NCI-H446 treated with DMSO at 0.1 percent for 48 hours (cell line): ENCODE measurements at places on chromosomes 4 and X.

GRCh38 chr4:972651-973424 lies 531 bp downstream of the DGKQ start:
- no peak for DNase-seq

GRCh38 chr4:110849461-110849860 lies 226.6 kb upstream of the PITX2 start:
- no peak for DNase-seq

GRCh38 chrX:85996555-85996954 lies 50.8 kb downstream of the CHM start:
- no peak for DNase-seq

DNA sequence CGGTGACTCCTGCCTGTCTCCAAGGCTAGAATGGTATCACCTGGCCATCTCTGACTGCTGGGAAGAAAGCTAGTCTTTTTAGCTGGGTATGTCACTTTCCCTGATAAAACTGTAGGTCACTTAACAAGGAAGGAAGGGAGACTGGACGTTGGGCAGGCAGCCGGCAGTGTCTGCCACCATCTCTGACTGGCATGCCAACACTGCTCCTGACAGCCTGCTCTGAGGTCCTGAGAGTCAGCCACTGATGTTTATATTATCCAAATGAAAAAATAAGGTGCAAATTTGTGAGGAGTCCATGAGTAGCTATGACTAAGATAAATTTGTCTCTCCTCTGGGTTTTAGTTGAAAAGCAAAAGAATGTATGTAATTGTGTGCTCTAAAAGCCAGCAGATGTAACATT lies 77.2 kb downstream of the SNX25 start:
- no peak for DNase-seq

DNA sequence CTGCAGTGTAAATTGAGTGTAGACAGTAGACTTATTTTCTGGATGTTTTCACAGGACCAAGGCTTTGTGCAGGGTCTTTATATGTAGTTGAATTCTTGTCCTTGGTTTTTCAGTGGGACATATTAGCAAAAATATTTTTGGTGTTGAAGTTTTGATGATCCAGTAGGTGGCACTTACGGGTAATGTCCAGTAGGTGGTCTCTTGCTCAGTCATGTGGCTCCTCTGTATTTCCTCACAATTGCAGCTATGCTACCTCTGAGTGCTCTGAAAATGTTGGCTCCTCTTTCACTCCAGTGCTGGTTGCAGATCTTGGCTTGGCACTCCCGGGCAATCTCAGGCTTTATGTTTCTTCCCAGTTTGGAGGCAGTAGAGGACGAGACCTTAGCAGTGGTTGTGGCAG lies 419.8 kb upstream of the AMOT start:
- DNase-seq: no peak

- peak; percentile 64 for DNase-seq
Observed at GRCh38 chr4:79723507-79723906, 315.5 kb upstream of the GK2 start.

DNA sequence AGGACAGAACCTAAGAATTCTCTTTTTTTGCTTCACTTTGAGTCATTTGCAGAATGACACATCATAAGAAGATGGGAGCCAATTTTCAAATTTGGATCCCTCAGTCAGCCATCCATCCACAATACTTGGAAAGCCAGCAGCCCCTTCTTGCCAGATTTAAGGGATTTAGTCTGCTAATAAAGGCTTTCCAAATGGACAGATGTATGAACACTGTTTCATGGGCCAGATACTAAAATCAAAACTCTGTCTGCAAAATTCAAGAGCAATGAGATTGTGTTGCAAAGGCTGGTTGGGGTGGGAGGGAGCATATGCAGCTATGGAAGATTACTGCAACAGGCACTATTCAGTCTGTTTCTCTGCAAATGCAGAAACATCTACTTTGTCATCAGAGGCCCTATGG lies 37.7 kb upstream of the KCNIP4 start:
- DNase-seq: peak; percentile 13

- no peak for DNase-seq
Observed at GRCh38 chr4:2302387-2303119, 40.6 kb upstream of the MXD4 start.

DNA sequence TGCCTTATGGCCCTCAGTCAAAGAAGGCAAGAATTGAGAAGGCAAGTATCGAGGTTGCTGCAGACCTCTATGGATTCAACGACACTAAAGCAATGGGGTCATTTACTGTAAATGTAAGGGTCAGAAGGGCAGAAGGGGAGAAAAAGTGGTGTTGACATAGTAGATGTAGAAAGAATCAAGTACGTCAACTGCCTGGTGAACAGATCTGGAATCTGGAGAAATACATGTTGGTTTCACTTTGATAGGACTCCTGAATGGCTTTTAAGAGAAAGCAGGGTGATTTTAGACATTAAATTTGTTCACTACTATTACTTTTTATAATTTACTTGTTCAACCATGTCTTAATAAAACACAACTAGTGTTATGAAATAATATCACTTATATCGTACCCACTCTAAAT lies 81.3 kb upstream of the FSTL5 start:
- no peak for DNase-seq

GRCh38 chrX:130351567-130351966 lies 11.8 kb downstream of the SLC25A14 start:
- DNase-seq: no peak

GRCh38 chrX:153674219-153674851 lies 722 bp upstream of the PNCK start:
- no peak for DNase-seq

- DNase-seq: no peak
Observed at GRCh38 chr4:124253080-124253479, 459.5 kb downstream of the ANKRD50 start.

DNA sequence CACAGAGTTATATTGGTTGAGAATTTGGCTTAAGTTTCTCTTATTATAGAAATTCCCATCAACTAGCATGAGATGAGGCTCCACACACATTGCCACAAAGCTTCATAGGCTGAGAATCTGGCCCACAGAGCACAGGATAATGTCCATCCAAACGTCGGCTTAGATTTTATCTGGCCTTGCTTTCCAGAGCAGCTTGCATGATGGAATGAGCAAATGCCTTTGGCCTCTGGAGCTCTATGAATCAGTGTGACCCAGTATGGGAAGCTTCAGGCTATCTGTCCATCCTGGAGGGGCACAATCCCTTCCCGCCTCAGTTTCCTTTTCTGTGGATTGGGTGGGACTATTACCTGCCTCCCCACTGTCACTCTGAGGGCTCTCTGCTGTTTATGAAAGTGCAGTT lies 131.5 kb upstream of the NDP start:
- DNase-seq: no peak

DNA sequence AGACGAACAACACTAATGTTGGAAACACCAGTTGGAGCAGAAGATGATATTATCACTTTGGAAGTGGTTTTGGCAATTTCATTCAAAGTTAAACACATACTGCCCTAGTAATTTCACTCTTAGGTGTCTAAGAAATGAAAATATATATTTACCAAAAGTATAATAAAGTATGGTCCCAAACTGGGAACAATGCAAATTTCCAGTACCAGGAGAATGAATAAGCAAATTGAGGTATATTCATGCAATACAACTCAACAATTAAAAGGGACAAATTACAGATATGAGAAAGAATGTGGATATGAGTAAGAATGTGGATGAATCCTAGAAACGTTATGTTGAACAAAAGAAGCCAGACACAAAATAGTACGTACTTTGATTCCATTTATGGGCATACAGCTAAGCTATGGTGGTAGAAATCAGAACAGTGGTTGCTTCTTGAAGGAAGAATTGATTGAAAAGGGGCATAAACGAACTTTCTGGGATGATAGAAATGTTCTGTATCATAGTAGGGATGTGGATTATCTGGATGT lies 10.0 kb downstream of the ELMOD2 start:
- no peak for DNase-seq

DNA sequence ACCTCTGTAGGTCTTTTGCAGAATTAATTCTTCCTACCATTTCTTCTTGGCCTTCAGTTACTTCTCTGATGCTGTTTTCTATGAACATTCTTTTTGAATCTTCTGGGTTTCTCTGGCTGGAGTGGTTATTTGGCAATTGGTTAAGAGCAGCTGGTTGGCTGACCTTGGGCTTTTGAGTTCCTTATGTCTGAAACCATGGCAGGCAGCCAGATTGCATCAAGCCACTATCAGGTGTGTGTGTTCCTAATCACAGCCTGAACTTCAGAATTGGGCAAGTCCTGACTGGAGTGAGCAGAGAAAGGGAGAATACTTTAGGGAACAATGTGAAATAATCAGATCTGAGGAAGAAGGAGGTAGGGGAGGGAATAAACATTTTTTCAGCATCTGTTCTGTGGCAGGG lies 90.2 kb downstream of the ARHGAP10 start:
- peak; percentile 66 for DNase-seq

GRCh38 chrX:69262036-69262936 lies 97.0 kb upstream of the PJA1 start:
- no peak for DNase-seq

DNA sequence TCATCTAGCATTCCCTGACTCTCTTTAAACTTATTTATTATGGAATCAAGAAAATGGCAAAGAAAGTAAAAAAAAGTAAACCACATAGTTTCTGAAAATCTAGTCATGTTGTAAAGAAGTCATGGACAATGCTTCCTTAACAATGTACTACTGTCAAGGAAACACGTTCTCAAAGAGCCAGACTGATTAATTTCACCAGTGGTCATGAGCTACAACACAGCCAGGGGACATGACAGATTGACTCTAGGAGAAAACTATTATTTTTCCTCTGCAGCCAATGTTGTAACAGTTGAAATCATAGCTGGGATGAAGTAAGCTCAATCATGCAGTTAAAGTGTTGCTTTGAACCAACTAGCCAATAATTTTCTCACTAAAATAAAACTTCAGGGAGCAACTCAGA lies 109.2 kb downstream of the MAPK10 start:
- DNase-seq: no peak

DNA sequence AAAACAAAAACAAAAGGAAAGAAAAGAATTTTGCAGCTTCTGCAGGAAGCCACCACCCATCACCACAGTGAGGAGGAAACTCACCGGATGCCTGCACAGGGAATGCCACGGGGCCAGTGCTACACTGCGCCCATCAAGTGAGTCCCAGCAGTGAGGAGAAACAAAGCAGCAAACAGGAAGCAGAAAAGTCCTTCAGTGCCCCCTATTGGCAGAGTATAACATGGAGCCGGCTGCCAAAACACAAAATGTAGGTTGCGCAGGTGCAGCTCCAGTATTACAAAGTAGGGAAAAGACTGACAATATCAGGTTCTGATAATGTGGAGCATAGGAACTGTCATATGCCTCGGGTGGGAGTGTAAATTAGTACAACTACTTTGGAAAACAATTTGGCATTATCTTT lies 23.3 kb upstream of the SCML2 start:
- no peak for DNase-seq

GRCh38 chrX:71668248-71668595 lies 876 bp downstream of the LOC101059915 start:
- DNase-seq: no peak

GRCh38 chr4:17490575-17491059 lies 21.3 kb downstream of the QDPR start:
- DNase-seq: no peak

DNA sequence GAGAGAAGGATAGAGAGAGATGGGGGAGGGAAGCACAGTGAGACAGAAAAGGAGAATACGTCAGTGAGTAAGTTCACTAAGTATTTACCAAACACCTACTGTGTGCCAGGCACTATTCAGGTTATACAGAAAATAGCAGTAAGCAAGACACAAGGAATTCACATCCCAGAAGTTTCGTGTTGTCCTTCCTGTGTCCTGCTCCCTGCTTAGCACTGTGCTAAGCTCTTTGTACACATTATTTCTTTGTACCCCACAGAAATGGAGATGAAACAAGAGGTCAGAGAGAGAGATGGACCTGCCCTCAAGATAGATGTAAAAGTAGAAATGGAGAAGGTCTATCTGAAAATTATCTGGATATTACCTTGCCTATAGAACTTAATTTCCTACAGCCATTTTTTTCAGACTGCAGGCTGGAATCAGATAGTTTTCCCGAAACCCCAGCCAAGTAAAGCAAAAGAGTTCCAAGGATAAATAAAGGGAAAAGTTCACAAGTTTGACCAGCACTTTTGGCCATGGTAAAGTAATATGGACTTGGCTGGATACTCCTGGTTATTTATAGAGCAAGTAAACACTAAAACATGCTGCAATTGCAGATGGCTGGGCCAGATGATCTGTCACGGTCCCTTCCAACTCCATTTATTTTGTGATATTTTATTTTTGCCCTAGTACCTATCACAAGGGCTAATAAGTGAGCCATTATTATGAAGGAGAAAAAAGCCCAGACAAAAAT lies 353.7 kb upstream of the SLC7A11 start:
- no peak for DNase-seq

- no peak for DNase-seq
Observed at GRCh38 chr4:147078362-147078761, 132.7 kb upstream of the TTC29 start.

DNA sequence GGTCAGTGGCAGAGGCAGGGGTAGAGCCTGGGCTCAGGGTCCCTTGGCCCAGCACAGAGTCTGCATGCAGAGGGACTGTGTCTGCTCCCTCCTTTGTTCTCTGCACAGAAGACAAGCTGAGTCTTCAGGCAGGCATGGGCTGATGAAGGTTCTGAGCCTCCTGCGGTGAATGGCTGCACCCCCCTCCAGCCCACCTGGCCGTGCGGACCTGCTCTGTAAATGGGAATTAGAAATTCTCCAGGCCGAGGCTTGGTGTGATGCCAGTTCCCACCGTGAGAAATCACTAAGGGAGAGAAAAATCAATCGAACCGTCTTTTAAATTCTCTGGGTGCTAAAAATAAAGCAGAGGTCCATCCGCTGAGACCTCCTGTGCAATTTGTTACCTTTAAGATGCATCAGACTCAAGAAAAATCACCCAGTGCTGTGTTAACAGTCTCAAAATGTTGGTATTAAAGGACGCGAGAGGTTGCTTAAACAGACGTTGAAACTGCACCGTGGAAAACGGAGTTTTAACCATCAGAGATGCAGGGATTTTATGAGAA lies 96.0 kb downstream of the WFS1 start:
- no peak for DNase-seq

GRCh38 chr4:109730619-109731545 lies 1.0 kb upstream of the PLA2G12A start:
- no peak for DNase-seq

DNA sequence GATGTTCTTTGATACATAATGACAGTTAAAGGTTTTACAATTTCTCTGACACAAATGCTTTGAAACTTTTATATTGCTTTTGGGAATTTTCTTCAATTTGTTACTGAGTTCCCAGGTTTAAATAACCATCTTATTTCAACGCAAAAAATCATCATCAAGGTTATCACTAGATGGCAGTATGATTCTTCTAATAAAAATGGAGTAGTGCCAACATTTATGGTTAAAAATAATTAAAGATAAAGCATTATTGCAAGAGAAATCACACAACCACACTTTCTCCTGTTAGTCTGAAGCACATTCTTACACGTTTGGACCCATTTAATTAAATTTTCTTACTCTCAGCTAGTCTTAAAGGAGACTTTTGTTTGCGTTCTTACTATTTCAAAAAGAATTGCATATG lies 611.3 kb upstream of the CPXCR1 start:
- DNase-seq: no peak

DNA sequence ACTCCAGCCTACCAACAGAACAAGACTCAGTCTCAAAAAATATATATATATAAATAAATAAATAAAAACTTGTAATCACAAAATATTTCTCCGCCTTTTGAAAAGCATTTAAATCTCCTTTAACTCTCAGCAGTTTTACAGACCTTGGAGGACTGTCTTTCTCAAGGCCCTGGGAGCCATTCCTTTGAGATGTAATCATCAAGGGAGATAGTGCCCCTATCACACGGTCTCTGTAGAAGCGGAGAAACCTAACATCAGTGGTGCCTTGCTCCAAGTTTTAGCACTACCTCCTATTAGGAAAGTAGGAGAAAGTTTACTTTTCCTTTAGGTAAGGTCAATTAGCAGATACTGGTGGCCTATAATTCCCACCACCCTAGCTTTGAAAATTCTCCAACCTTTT lies 58.5 kb downstream of the ANTXR2 start:
- DNase-seq: no peak
